ENCODE measurements at places on chromosomes 6 and 20. TPM values are rescaled to one million over a fixed set of nuclear protein-coding genes. Genes with fewer than 3 reads are reported as not detected.

DNA sequence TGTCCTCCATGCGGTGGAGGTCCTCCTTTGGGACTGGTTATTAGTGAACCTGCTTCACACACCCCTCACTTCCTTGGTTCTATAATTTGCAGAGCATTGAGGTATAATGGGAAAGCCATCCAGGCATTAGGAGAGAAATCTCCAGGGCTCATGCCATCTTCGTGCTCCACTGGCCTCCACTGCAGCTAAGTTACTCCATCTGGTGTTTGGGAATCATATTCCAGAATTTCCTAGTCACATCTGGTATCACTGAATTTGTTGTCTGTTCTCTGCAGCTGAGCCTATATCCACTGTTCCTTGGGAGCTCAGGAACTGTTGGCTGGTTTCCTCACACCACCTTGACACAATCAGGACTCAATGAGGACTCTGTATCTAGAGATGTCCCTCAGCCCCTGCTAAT lies 173.0 kb upstream of the TSHZ2 start:
- no peaks in the 10 kb centered on the region for H3K4me1 ChIP-seq
- peak; percentile 11 for DNase-seq
- no peak overlapping the region for H3K4me3 ChIP-seq
- H3K27ac ChIP-seq = no peak overlapping the region

- peak; percentile 92 for DNase-seq
- H3K4me1 ChIP-seq = peaks cover 20% of the 10 kb centered on the region
- H3K27me3 ChIP-seq = no peaks in the 10 kb centered on the region
- H3K4me3 ChIP-seq = no peak overlapping the region
- H3K36me3 ChIP-seq = no peaks in the 10 kb centered on the region
These were observed 17.2 kb upstream of the MAP3K4 start for GRCh38 chr6:160974304-160974771.

CST2 gene
- not detected for total RNA-seq

DNA sequence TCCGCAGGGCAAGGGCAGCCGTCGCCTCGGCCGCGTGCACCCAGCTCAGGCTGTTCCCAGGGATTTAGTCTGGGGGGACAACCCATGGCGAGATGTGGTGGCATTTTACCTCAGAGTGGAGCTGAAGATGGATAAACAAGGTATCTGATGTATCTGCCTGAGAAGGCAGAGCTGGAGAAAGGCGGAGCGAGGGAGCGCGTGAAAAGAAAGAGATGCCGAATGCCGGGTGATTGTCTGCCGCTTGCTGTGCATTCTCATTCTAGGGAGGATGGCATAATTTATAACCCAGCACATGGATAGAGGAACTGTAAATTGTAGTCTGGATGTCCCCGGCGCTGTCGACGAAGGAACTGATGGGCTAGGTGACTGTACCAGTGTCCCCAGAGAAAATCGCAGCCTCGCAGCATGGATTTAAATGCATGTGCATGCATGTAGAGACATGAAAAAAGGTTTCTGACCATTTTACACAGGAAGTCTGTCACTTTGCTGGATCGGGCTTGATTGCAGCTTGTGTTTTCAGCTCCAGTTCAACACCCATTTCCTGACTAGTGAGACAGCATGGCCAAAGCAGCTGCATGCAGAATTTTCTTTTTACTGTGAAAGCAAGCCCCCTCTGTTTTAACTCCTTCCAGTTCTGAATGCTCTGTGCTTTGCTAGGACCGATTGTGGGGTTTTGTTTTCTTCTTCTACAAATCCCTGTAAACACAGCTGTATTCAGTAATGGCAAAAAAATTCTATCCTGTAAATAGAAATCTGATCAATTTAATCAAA lies 149.7 kb downstream of the PRL start:
- H3K27me3 ChIP-seq = no peaks in the 10 kb centered on the region
- no peaks in the 10 kb centered on the region for H3K36me3 ChIP-seq
- H3K27ac ChIP-seq = peak overlapping the region; percentile 97

GRCh38 chr6:144190593-144190992 lies 40.3 kb downstream of the STX11 start:
- peak; percentile 87 for DNase-seq
- H3K27me3 ChIP-seq = no peaks in the 10 kb centered on the region
- H3K36me3 ChIP-seq = peaks cover 14% of the 10 kb centered on the region
- peak overlapping the region; percentile 45 for H3K27ac ChIP-seq

GRCh38 chr6:88572449-88573139 lies 390.8 kb downstream of the RNGTT start:
- DNase-seq = no peak
- H3K4me3 ChIP-seq = no peak overlapping the region
- no peaks in the 10 kb centered on the region for H3K36me3 ChIP-seq
- no peaks in the 10 kb centered on the region for H3K27me3 ChIP-seq
- H3K4me1 ChIP-seq = no peaks in the 10 kb centered on the region

SAMD10 gene
- total RNA-seq = 1.5 TPM

GRCh38 chr6:170293341-170294231 lies 2.7 kb upstream of the DLL1 start:
- no peak for DNase-seq
- peaks cover 83% of the 10 kb centered on the region for H3K27me3 ChIP-seq
- no peak overlapping the region for H3K4me3 ChIP-seq
- H3K36me3 ChIP-seq = peaks cover 4% of the 10 kb centered on the region
- H3K27ac ChIP-seq = no peak overlapping the region
- H3K4me1 ChIP-seq = peaks cover 61% of the 10 kb centered on the region

- H3K36me3 ChIP-seq = no peaks in the 10 kb centered on the region
- peak overlapping the region; percentile 36 for H3K27ac ChIP-seq
- H3K27me3 ChIP-seq = no peaks in the 10 kb centered on the region
- H3K4me3 ChIP-seq = no peak overlapping the region
- H3K4me1 ChIP-seq = no peaks in the 10 kb centered on the region
These were observed 35.0 kb downstream of the SESN1 start for GRCh38 chr6:109059571-109060021.

DNA sequence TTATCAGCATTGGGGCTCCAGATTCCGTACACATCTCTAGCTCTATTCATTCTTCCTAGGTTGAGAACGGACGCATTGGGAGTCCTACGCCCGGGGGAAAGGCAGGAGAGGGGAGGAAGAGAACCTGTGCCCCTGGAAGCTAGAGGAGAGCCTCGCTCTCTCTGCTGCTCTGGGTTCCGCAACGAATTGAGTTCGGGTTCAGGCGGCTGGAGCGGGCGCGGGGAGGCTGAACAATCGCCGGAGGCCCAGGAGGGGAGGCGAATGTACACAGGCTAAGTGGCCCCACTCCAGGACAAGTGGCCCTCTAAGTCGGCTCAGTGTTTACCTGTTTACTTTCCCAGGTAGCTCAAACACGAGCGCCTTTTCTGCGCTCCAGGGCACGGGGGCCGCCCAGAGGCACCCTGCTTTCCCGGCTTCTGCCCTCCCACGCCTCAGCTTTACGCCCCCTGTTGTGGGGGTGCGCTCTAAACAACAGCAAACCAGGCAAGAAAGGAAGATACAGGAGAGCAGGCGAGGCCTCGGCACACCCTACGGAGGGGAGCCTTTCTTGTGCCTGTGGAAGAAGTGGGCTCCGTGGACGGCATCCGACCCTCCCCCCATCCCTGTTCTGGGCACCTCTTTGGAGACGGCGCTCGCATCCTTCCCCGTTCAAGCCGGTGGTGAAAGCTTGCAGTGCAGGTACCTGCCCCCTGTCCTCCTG lies 4.6 kb upstream of the NKX2-2 start:
- no peak for DNase-seq
- no peak overlapping the region for H3K27ac ChIP-seq
- H3K4me3 ChIP-seq = no peak overlapping the region
- H3K27me3 ChIP-seq = peaks cover 98% of the 10 kb centered on the region
- no peaks in the 10 kb centered on the region for H3K36me3 ChIP-seq

WFDC10B gene
- not detected for total RNA-seq

ZNF165 gene
- total RNA-seq = 0.62 TPM

GRCh38 chr6:122825163-122825562 lies 36.1 kb downstream of the SMPDL3A start:
- no peak overlapping the region for H3K27ac ChIP-seq
- no peaks in the 10 kb centered on the region for H3K27me3 ChIP-seq
- DNase-seq = no peak
- H3K36me3 ChIP-seq = no peaks in the 10 kb centered on the region
- H3K4me3 ChIP-seq = no peak overlapping the region

BPI gene
- 0.40 TPM for total RNA-seq

DNA sequence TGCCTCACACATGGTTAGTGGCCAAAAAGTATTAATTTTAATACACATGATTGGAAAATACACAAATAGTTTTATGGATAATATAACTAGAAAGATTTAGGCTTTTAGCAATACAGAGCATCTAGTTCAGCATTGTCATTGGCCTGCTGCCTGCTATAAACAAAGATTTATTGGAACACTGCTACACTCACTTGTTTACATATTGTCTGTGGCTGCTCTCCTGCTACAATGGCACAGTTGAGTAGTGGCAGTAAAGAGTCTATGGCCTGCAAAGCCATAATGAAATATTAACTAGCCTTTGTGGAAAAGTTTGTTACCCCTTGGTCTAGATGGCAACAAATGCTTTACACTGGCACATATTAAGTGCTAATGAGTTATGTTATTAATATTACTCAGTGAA lies 37.8 kb downstream of the ZNF451 start:
- H3K4me1 ChIP-seq = no peaks in the 10 kb centered on the region
- H3K36me3 ChIP-seq = no peaks in the 10 kb centered on the region
- no peak overlapping the region for H3K4me3 ChIP-seq
- no peak overlapping the region for H3K27ac ChIP-seq
- no peaks in the 10 kb centered on the region for H3K27me3 ChIP-seq
- no peak for DNase-seq

PTCRA gene
- not detected for total RNA-seq

- H3K27me3 ChIP-seq = no peaks in the 10 kb centered on the region
- no peak overlapping the region for H3K4me3 ChIP-seq
- DNase-seq = no peak
- H3K27ac ChIP-seq = no peak overlapping the region
These were observed 717.4 kb upstream of the CITED2 start for GRCh38 chr6:140091895-140092294.

DNA sequence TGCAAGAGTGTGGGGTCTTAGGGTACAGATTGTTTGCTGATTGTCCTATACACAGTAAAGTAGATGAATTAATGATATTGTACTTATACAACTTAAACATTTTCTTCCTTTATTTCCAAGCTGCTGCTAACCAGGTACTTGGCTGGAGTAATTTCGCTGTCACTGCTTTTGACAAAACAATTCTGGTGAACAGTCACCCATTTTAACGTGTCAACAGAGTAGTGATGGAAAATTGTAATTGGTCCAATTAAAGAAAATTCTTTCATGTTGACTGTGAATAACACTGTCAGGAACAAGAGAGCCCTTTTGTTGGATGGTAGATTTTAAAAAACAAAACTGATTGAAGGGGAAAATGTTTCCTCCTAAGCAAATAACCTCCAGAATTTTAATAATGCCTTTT lies 26.4 kb upstream of the MROH8 start:
- no peak for DNase-seq
- H3K4me1 ChIP-seq = no peaks in the 10 kb centered on the region
- H3K27ac ChIP-seq = no peak overlapping the region
- peaks cover 60% of the 10 kb centered on the region for H3K36me3 ChIP-seq
- H3K27me3 ChIP-seq = no peaks in the 10 kb centered on the region

SOX4 gene
- 27.3 TPM for total RNA-seq

DNA sequence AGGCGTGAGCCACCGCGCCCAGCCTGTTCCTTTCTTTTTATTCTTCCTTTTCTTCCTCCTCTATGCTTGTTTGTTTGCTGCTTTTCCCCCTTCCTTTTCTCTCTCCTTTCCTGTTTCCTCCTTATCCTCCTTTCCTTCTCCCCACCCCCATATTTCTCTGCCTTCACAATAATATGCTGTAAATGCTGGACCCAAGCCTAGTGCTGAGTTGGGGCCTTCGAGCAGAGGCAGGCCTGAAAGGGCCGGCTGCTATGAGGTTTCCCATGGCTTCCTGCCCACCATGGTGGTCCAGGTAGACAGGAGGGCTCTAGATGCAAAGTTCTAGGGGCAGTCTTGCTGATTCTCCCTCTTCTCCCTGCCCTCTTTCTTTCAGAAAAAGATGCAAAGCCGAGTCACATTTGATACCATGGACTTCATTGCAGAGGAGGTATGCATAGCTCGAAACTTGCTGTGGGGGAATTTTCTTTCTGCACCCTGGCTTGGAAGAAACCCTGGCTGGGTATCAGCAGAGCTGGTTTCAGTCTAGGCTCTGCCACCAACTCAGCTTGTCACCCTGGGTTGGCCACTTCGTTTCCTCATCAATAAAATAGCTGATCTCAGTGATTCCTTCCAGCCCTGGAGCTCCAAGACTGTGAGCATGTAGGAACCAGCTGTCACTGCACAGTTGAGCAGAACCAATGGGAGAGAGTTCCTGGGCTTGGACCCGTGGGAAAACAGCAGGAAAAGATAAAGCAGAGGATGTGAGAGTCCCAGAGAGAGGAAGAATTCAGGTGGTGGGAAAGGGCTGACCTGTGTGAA lies 7.4 kb downstream of the CNBD2 start:
- no peaks in the 10 kb centered on the region for H3K27me3 ChIP-seq
- no peak for DNase-seq
- no peak overlapping the region for H3K27ac ChIP-seq
- no peaks in the 10 kb centered on the region for H3K36me3 ChIP-seq
- no peak overlapping the region for H3K4me3 ChIP-seq
- H3K4me1 ChIP-seq = peaks cover 3% of the 10 kb centered on the region

DNA sequence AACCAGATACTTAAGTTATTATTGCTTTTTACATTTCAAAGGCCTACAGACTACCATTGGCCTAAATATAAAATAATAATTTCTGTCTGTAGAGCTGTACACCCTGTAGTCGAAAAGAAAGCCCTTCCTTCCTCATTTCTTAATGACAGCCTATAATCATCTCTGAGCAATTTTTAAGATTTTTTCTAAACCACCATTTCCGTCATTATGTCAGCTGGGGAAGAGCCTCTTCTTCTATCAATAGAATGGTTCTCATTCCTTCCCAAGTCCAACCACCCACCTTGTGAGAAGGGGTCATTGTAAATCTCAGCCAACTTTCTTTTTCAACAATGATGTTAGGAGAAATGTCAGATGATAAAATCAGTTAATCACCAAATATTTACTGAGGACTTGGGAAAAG lies 91.8 kb downstream of the PLEKHG1 start:
- DNase-seq = no peak
- H3K4me3 ChIP-seq = no peak overlapping the region
- no peaks in the 10 kb centered on the region for H3K36me3 ChIP-seq
- no peak overlapping the region for H3K27ac ChIP-seq

SEL1L2 gene
- not detected for total RNA-seq

- H3K4me1 ChIP-seq = no peaks in the 10 kb centered on the region
- no peak overlapping the region for H3K4me3 ChIP-seq
- H3K27me3 ChIP-seq = no peaks in the 10 kb centered on the region
- DNase-seq = no peak
- no peak overlapping the region for H3K27ac ChIP-seq
- no peaks in the 10 kb centered on the region for H3K36me3 ChIP-seq
These were observed 520.0 kb upstream of the IRAK1BP1 start for GRCh38 chr6:78347191-78347916.
